ENCODE measurements at places on chromosomes 11 and 22. TPM values are rescaled to one million over a fixed set of nuclear protein-coding genes. Genes with fewer than 3 reads are reported as not detected.

APOA4 gene
- not detected for total RNA-seq

MICALL1 gene
- total RNA-seq = 10.2 TPM

CALCA gene
- total RNA-seq = not detected

IGF2 gene
- total RNA-seq = 0.69 TPM
